Upper lobe of left lung (tissue), 6 donors: ENCODE measurements at places on chromosomes 2 and 18.

DNA sequence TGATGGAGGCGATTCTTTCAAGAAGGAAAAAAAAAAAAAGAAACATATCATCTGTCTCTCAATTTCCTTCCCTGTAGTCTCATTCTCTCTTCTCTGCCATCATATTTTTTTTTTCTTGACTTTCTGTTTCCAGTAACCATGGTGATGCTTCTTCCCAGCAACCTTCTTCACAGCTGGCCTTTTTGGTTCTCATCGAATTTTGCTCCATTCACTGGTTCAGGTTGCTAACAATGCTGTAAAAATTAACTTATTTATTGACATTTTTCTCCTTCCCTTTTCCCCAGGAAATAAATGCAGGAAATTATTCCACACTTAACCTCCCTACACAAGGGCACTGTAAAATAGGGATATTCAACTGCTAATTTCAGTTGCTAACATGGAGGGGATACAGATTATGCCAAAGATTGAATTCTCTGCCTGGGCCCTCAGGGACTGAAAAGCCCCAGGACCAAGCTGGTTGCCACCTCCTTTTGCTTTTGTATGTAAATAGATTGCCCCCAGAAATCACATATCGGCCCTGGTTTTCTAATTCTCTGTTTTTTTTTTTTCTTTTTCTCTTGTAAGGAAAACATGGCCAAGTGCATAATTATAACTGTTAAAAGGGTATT is 154.7 kb downstream of the MAP2 start:
- DNase-seq: no peak

GRCh38 chr2:240024766-240025165 is 376 bp downstream of the NDUFA10 start:
- no peak for DNase-seq

GRCh38 chr2:112831513-112831845 is 5.1 kb downstream of the IL1B start:
- DNase-seq: no peak

- DNase-seq: no peak
These were observed 5.3 kb upstream of the PLCL1 start for GRCh38 chr2:197799068-197799467.

GRCh38 chr2:56754627-56755026 is 570.8 kb downstream of the CCDC85A start:
- DNase-seq: no peak

DNA sequence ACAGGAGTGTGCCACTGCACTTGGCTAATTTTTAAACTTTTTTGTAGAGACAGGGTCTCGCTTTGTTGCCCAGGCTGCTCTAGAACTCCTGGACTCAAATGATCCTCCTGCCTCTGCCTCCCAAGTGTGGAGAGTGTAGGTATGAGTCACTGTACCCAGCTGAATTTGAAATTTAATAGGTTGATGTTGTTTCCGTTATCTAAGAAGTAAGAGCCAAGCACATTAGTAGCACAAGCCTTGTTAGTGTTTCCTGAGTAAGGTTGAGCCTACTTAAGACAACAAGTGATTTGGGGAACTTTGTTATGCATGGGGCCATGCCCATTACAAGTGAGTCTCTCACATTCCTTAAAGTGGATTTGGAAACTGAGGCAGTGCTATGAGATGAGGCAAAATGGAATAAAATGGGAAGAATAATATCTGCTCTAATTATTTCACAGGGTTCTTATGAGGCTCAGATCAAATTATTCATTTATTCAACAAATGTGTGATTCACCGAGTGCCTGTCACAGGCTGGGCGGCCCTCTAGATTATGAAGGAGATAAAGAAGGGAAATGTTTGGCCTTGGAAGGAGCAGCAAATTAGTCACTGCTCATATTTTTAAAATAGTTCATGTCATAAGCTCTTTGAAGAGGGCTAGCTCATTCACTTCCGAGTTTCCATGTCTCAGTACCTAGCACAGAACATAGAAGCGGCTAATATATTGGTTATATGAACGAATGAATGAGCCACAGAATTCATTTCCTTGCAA is 217.2 kb downstream of the LDLRAD4 start:
- no peak for DNase-seq

DNA sequence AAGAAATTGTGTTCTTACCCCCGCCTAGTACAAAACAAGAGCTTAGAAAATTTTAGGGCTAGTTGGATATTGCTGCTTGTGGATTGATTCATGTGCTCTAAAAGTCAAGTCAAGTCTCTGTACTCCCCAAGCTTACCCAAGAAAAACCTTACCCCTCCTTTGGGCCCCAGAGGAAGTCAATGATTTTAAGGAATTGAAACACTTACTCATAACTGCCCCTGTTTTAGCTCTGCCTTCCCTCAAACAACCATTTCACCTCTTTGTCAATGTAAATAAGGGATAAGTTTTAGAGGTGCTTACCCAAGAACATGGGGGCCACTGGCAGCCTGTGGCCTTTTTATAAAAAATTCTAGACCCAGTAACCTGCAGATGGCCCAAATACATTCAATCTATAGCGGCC is 136.6 kb upstream of the RMP24 start:
- no peak for DNase-seq

DNA sequence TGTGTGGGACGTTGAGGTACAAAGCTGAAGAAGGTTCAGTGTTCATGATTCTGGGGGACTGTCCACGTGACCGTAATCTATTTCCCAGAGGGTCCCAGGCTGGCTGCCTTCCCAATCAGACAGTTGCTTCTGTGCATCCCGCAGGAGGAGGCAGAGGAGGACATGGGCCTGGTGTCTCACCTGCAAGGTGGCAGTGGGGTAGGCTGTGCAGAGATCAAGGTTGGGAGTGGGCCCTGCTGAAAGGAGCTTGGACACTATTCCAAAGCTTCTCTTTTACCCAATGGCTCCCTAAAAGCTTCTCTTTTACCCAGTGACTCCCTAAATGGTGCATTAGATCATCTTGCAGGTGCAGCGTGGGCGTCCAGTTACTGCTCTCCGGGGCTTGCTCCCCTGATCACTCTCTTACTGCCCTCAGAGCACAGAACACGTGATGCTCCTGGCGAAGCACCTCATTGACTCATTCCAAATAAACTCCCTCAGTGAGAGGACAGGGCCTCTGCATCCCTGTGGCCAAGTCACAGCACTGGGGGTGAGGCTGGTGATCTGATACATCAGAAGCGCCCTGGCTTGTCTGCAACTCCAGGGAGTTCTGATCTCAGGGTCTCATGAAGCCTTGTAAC is 41.5 kb downstream of the RNF144A start:
- no peak for DNase-seq

DNA sequence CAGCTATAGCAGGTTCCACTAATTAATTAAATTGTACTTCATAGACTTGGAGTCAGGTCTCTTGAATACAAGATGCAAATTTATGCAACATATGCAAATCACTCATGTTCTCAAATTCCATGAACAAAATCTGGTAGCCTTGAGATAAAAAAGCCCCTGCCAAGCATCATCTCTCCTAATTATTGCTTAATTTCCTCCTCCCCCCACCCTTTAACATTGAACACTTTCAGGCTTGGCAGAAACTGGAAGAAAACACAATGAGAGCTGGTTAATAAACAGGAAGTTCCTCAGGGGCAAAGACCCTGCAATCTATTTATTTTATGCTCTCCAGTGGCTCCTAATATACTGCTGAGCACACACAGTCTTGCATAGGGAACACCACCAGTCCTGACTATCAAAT is 35.6 kb upstream of the ACVR1 start:
- no peak for DNase-seq
